Mucosa of descending colon (tissue), 3 donors: ENCODE measurements at places on chromosomes 6 and 20. TPM values are rescaled to one million over a fixed set of nuclear protein-coding genes. Genes with fewer than 3 reads are reported as not detected.

HLA-DRA gene
- 333 TPM for total RNA-seq

RAMACL gene
- 0.92 TPM for total RNA-seq

FAM209B gene
- total RNA-seq: not detected

DNA sequence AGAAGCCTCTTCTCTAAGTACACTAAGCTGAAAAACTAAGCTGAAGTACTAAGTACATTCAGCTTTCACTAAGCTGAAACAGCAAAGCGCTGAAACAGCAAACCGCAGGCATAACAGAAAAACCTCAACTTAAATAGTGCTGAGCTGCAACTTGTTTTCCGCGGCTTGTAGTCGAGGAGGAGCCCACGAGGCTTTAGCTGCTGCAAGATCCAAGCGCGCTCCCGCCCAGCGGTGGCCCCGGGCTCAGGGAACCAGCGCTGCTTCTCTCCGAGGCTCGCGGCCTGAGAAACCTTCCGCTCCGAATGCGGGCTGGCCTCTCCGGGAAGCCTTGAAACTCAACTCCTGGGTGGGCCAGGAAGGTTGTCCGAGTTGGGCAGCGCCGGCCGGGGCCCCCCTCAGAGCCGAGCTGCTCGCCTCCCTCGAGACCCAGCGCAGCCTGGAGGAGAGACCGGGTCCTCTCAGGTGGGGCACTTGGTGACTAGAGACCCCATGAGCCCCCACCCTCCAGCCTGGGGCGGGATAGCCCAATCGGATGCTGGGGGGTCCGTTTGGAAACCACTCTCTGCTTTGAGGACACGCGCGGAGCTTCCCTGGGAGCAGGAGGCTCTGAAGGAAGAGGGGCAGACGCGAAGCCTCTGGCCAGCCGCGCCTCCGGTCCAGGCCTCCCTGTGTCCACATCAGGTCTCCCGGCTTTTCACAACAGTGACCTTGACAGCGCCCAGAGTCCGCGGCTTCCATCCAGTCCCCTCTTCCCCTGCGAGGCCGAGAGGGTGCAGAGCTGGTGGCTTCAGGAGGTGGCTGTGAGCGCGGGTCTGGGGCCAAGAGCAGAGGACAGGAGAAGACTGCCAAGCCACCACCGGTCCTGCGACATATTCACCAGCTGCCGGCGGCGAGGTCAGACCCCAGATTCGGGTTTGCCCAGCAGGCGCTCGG lies 38.1 kb upstream of the HLA-E start:
- no peak for DNase-seq

DNA sequence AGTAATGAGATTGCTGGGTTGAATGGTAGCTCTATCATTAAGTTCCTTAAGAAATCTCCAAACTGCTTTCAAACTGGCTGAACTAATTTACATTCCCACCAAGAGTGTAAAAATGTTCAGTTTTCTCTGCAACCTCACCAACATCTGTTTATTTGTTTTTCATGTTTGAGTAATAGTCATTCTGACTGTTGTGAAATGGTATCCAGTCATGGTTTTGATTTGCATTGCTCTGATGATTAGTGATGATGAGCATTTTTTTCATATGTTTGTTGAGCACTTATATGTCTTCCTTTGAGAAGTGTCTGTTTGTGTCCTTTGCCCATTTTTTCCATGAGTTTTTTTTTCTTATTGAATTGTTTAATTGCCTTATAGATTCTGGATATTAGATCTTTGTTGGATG lies 24.9 kb downstream of the DEFB125 start:
- DNase-seq: no peak

- DNase-seq: no peak
These were observed 11.5 kb upstream of the PLCG1 start for GRCh38 chr20:41125530-41126457.

- no peak for DNase-seq
These were observed 227.2 kb downstream of the TMEM242 start for GRCh38 chr6:157096105-157096504.

DNA sequence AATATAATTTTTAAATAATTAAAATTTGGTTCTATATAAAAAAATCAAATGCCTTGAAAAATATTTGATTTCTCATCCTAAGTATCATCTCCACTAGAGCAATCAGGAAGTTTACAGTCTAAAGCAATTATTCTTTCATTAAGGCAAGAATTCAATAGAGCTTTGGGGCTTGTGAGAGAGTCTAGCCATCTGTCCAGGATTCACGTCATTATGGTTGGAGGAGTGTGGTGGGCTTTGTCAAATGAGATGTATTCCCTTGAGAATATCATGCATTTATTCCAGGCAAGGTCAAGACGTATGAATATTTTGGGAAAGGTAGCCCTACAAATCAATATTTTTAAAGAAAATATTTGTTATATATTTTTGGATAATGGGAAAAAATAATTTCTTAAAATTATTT lies 132.4 kb downstream of the ELOVL4 start:
- no peak for DNase-seq

DNA sequence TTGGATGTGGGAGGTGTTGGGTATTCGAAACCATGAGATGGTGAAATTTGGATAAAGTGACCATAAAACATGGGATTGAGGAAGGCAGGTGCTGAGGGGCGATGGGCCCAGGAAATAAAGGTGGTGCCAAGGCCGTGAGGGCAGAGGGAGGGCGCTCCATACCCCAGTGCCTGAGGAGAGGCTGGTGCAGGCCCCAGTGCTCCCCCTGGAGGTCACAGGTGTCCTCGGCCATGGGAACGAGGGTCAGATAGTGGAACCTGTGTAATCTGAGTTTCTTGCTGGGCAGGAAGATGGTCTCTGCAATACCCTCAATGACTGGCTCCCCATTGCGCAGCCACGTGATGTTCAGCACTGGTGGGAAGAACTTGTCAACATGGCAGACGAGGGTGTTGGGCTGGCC lies 16.2 kb downstream of the HLA-DPB1 start:
- DNase-seq: no peak

DNA sequence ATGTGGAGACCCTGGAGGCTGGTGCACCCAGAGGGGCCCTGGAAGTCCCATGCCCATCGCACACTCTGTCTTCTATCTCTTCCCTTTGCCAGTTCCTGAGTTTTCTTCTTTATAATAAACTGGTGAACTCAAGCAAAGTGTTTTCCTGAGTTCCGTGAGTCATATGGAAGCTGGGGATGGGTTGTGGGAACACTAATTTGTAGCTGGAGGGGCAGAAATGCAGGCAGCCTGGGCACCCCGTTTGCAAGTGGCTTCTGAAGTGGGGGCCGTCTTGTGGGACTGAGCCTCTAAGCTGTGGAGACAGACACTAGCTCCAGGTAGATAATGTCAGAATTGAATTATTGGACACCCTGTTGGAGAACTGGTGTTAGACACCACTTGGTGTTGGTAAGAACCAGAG lies 3.2 kb upstream of the PPP1R3G start:
- DNase-seq: no peak

DNA sequence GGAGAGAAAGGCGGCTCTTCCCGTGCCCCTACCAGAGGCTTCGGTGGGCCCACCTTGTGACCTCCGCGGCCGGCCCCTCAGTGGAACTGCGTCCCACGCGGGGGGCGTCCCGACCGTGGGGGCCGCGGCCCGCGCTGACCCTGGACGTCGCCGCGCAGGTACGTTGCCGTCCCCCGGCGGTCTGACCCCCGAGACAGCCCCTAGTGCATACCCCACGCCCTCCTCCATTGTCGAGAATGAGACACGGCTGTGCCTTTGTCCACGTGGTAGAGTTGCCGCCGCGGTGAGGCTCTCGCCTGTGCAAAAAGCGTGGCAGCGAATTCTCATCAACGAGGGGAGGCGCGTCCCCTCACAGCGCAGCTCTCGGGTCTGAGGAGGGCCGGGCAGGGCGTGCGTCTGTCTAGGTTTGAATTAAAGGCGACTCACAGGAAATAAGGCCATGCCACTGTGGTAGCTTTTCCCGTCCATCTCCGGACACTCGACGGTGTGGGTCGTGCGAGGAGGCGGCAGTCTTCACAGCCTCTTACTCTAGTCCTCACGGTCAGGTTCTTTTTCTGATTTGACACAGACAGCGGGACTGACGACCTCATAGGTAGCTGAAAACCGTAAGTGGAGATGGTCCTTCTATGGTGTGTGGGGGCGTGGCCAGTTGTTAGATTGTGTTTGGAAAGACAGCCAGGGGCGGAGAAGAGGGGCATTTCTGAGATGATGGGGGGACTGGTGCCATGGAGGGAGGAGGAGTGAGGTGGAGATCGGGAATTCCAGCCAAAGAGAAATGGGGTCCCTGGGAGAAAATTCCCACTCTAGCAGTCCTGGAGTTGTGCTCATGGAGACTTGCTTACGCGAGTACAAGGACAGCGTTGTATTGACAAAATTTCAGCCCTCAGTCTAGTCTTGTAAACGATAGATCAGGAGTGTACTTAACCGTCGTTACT lies 580 bp downstream of the NXT1 start:
- peak; percentile 76 for DNase-seq

- no peak for DNase-seq
These were observed 37.4 kb upstream of the TNFAIP3 start for GRCh38 chr6:137829641-137830083.

- no peak for DNase-seq
These were observed 34.5 kb downstream of the ADTRP start for GRCh38 chr6:11744101-11744500.

GRCh38 chr6:134352786-134353480 lies 35.0 kb upstream of the SGK1 start:
- DNase-seq: no peak

- DNase-seq: no peak
These were observed 606.0 kb upstream of the BTBD3 start for GRCh38 chr20:11311659-11312224.

DNA sequence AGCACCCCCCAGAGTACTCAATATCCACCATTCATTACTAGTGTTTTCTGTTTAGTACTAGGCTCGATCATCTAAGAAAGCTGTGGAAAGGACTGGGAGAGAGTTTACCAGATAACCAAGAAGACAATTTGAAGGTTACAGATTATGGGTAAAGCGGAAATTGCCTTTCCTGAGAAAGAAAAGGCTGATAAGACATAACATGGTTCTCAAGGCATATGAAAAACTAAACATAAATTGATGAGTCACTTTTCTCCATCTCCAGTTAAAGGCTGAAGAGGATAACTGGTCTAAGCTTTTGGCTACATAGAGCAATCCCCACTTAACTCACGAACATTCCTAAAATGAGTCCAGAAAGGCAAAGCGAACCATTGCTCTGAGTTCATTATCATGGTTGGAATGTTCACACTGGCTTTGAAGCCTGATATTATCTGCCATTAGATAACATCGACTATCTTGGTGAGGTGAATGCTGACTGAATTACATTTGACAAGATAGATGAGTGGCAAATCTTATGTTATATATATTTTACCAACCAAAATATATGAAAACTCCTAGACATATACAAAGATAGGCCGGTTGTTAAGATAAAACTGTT lies 65.8 kb downstream of the BTBD9 start:
- DNase-seq: no peak

DNA sequence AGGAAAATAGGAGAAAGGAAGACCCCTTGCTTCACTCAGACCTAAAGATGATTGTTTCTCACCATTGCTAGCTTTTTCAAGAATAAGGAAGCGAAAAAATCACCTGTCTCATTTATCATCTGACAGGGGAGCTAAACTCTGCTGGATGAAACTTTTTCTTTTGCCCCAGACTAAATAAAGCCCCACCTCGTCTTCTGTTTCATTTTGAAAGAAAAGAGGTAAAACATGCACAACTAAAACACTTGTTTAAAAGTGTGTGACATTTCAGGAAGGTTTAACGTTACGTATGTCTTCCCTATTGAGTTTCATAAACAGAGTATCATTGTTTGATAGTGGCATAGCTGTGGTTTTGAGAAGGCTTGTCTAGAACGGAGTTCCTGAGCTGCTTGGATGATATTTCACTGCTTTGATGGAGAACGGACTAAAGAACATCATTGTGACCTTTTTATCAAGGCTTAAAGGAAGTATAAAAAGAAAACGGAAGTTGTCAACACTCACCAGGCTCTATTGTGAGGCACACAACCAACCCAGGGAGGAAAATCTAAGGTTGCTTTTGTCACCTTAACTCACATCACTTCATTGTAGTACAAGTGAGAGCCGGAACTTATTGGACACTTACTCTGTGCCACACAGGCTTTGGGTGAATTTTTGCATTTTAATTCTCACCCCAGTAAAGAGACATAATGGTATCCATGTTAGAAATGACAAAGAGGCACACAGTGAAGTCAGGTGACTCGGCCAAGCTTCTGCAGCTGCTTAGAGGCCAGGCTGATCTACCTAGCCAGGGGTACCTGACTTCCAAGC lies 29.5 kb downstream of the TSHZ2 start:
- no peak for DNase-seq

DNA sequence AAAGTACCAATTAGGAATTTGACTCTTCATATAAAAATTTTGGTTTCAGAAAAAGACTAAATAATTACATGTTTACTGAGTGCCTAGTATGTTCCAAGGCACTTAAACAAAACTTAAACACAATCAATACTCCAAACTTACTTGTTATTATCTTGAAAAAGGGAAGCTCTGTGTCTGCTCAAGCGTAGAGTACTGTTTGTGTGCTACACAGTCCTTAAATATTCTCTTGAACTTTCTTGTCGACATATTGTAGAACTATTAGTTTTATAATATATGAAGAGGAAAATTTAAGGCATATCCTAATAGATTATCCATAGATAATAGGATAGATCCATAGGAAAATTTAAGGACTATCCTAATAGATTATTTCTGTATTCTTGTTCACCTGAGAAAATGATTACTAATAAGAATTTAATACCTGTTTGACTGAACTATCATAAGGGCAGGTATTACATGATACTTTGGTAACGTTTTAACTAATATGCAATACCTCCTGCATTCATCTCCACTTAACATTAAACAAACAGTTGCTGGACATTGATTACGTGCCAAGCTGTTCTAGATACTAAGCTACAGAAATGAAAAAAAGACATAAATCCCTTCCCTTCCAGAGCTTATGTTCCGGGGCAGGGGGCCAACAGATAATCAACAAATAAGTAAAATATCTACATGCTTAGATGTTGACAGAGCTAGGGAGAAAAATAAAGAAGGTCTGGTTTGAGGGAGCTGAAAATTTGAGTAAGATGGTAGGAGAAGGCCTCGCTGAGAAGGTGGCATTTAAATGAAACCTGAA lies 115.2 kb upstream of the BCLAF1 start:
- DNase-seq: no peak

- no peak for DNase-seq
These were observed 201.9 kb downstream of the PLCB4 start for GRCh38 chr20:9270831-9271230.

GRCh38 chr20:57658447-57658832 lies 38.2 kb upstream of the ZBP1 start:
- no peak for DNase-seq

- DNase-seq: no peak
These were observed 42.9 kb downstream of the MOCS1 start for GRCh38 chr6:39891353-39891752.
